ENCODE measurements at places on chromosomes 7 and 10.

GRCh38 chr7:40757109-40757508, 622.3 kb downstream of the SUGCT start:
- no peak for DNase-seq

DNA sequence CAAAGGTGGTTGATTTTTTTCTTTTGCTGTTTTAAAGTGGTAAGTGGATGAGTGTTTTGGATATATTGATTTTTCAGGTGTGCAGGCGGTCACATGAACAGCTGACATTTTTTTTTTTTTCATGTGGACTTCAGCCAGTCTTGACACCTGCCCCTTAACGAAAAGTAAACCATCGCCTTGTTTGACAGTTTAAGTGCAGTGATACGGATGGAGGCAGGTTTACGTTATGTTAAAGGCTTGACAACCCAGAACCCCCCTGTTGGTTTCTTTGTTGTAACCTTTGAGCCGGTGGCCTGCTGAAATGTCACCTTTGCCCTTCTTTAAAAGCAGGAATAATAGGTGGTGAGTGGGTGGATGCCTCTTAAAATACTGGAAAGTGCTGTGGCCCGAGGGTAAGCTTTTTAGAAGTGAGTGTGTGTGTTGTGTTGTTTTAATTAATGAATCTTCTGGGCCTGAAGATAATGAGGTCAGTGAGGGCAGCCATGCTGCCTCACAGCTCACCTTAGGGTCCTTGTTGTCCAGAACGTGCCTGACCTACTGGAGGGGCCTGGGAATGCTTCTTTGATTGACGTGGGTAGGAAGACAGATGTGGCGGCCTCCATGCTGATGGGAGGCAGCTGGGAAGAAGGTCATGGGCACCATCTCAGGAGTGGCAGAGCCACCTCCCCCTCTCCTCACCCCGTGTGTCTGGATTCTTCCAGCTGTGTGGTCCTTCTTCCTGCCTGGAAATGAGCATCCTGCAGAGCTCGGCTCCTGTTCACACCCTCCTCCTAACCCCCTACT, 69.8 kb downstream of the TCF7L2 start:
- DNase-seq = no peak

- DNase-seq = no peak
Observed at GRCh38 chr10:89162596-89162995, 44.5 kb downstream of the CH25H start.

DNA sequence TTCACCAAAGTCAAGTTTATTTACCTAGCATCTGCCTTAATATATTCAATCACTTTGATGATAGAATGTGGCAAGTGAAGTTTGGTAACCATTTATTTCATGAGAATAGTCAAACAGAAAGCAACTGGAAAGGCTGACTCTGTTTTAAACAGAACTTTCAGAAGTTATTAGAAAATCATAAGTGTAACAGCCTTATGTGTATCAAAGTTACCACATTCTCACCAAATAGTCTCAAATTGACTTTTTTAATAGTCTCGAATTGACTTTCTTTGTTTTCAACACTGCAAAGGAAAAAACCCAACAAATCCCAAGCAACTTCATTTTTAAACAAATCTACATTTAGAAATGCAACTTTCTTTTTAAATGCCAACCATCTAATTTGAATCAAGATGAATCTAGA, 29.5 kb downstream of the NAMPT start:
- DNase-seq = no peak

GRCh38 chr7:72211175-72211574, 201.0 kb downstream of the CALN1 start:
- DNase-seq = no peak

All from ascending aorta (tissue), 2 donors.